M059J (cell line): ENCODE measurements at places on chromosomes 3 and 15. TPM values are rescaled to one million over a fixed set of nuclear protein-coding genes. Genes with fewer than 3 reads are reported as not detected.

SI gene
- not detected in 2 replicates for total RNA-seq

MCF2L2 gene
- total RNA-seq, result 0.15 TPM in 1 of 2 replicates, not detected in the other

PDZRN3 gene
- total RNA-seq, result 1.7 and 1.9 TPM in 2 replicates

MYL3 gene
- 2.6 TPM in 1 of 2 replicates, not detected in the other for total RNA-seq

DNAH12 gene
- 0.02 and 0.47 TPM in 2 replicates for total RNA-seq
